ENCODE measurements at places on chromosomes 12 and 14.

- peak; percentile 92 for DNase-seq
Measured at GRCh38 chr12:64679487-64680001, 69.2 kb downstream of the RASSF3 start.

- no peak for DNase-seq
Measured at GRCh38 chr12:53696655-53697331, 20.9 kb upstream of the ATP5MC2 start.

DNA sequence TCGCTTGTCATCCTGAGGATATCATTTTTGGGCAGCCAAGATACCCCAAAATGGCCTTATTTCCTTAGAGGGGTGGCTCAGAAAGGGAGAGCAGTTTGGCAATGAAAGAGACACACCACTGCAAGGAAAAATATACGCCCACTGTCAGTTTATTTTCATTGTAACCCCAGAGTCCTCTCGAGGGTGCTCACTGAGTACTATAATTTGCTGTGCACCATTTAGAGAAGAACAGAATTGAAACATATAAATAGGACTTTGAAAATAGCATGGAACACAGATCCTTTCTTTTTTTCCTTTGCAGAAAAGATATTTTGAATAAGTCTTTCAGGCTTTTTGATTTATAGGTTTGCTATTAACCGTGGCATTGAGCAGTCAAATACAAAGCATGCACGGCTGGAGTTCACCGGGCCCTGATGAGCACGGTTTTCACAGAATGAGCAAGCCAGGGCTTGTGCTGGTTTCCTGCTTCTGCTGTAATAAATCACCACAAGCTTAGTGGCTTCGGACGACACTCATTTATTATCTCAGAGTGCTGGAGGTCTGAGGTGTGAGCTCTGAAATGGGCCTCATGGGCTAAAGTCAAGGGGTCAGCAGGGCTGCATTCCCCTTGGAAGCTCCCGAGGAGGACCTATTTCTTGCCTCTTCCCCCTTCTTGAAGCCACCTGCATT, 152.3 kb downstream of the ZNF664 start:
- DNase-seq = no peak

GRCh38 chr14:101188571-101188915, 285.0 kb upstream of the RTL1 start:
- no peak for DNase-seq

- no peak for DNase-seq
Measured at GRCh38 chr12:132426349-132427173, 63.4 kb upstream of the FBRSL1 start.

DNA sequence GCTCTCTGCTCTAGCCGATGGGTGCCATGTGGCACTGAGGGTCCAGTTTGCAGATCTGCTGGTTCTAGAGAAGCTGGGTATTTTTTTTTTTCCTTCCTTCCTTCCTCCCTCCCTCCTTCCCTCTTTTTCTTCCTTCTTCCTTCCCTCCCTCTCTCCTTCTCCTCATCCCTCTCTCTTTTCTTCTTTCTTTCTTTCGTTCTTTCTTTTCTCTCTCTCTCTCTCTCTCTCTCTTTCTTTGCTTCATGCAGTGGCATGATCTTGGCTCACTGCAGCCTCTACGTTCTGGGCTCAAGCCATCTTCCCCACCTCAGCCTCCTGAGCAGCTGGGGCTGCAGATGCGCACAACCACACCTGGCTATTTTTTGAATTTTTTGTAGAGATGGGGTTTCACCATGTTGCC, 2.7 kb upstream of the BCL7A start:
- DNase-seq = no peak

GRCh38 chr12:46367351-46368029, 5.1 kb downstream of the SLC38A2 start:
- no peak for DNase-seq

DNA sequence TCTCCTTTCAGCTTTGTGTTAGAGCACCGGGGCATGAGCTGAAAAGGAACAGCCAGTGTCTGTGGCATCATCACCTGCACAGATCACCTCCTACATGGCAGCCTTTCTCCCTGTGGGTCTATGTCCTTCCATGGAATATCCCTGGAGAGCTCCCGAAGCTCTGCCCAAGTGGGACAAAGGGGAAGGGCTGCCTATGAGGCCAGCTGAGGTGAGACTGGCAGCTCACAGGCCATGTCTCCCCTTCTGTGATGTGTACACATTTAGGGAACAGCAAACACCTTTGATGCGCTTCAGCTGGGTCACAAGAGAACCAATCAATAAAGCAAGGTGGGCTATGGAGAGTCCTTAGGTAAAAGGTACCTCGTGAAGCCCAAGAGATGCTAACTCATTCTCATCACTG, 4.1 kb downstream of the PROX2 start:
- DNase-seq = no peak

GRCh38 chr14:60245380-60246177, 3.4 kb upstream of the PPM1A start:
- DNase-seq = no peak

- peak; percentile 59 for DNase-seq
Measured at GRCh38 chr12:108701779-108702441, 29.4 kb downstream of the CORO1C start.

GRCh38 chr12:63319386-63319785, 168.4 kb upstream of the AVPR1A start:
- DNase-seq = peak; percentile 43

DNA sequence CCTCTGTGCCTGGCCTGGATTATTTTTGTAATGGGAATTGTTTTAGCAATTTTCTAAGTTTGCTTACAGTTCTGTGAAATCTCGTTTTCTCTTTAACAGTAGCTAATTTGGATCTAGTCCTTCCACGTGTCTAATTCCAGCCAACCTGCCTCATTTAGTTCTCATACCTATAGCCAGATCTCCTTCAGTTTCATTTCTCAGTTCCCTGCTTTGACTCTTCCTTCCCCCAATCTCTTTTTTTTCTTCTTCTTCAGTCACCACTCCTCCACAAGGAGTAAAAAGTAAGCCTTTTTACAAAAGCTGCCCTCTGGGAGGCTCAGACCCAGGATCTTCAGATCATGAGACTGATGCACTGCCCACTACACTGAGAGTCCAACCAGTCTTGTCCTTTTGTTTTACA, 1.4 kb downstream of the THTPA start:
- DNase-seq = no peak

- DNase-seq = no peak
Measured at GRCh38 chr12:12719496-12719895, 2.3 kb downstream of the CDKN1B start.

GRCh38 chr12:117100851-117101673, 1.8 kb upstream of the TESC start:
- no peak for DNase-seq

DNA sequence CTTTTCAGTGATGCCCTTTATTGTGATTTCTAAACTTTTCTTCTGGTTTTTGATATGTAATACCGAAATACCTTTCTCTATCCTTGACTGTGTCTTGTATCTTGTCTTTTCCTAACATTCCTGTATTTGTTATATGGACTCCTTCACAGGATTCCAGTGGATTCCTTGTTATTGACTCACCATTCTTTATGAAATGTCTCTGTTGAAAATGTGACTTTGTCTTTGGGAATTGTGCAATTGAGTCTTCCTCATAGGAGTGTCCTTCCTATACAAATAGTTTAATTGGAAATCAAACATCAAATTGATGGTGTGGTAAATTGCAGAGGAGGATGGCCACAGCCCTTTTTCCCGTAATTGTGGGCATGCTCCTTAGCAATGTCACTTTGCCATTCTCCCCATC, 296.6 kb upstream of the KITLG start:
- DNase-seq = peak; percentile 68

GRCh38 chr14:59407246-59408010, 57.8 kb downstream of the GPR135 start:
- peak; percentile 94 for DNase-seq

GRCh38 chr12:120979220-120979861, 998 bp downstream of the HNF1A start:
- no peak for DNase-seq

GRCh38 chr14:53358166-53358565, 205.0 kb upstream of the DDHD1 start:
- no peak for DNase-seq

DNA sequence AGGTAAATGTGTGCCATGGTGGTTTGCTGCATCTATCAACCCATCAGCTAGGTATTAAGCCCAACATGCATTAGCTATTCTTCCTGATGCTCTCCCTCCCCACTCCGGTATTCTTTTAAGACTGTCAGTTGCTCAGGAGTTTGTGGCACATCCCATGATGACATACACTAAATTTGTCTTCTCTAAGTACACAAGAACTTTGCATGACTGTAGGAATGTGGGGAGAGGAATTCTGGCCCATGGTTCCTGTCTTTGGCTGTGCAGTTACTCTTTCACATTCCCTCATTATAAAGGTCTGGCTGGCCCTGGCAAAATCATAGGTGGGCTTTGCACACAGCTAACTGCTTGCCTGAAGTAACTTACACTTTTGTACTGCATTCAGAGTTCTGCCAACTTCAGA, 30.3 kb downstream of the HMGA2 start:
- peak; percentile 60 for DNase-seq

GRCh38 chr12:49683599-49684309, 23.5 kb downstream of the FMNL3 start:
- no peak for DNase-seq

DNA sequence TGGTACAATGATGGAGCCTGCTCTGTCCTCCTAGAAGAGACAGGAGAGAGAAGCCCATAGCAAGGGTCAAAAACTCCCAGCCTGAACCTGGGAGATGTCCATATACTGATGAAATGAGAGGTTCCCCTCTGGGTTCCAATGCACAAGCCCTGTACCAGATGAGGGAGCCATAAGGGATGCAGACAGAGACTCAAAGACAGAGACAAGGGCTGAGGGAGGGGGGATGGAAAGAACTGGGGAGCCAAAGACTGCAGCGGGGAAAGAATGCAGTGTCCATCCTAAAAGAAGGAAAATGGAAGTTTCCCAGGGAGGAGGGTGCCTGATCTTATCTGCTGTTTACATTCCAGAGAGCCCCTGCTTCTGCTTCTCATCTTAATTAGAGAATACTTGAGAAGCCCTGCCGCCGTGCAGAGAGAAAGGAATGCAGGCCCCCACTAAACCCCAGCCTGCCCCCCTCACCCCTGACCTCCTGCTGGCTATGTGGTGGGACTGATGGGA, 27.7 kb downstream of the KRT18 start:
- DNase-seq = peak; percentile 83

DNA sequence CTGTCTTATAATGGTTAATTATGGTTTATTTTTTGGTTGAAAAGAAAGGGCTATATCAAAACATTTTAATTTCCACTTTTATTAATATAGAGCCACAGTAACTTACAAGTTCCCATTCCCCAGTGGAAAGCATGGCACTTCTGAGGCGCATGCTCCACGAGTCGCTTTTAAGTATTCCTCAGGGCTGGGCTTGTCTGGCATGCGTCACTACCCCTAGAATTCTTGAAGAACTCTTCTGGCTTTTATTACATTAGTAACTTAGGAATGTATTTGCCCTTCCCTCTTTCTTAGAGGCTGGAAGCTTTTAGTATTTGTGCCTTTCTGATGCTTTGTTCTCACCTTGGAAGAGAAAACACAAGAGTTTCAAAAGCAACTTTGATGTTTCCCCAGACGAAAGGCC, 81.1 kb downstream of the ESR2 start:
- DNase-seq = peak; percentile 57

DNA sequence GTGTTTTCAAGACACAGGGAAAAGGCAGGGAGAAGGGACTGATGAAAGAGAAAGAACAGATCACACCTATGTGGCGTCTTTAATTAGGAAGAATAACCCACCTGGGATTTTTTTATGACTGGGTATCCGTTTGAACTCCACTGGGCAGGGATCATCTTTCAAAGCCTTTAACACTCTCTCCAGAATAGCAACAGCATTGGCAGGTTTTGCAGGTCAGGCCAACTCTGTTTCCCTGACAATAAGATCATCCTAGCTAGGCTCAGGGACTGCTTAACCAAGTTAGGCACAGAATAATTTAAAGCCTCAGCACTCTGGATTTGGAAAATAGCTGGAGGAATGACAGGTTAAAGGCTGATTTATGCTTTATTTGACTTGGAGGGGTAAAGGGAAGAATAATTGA, 117.6 kb downstream of the SUDS3 start:
- DNase-seq = no peak

- DNase-seq = no peak
Measured at GRCh38 chr12:11810206-11810545, 160.7 kb downstream of the ETV6 start.

DNA sequence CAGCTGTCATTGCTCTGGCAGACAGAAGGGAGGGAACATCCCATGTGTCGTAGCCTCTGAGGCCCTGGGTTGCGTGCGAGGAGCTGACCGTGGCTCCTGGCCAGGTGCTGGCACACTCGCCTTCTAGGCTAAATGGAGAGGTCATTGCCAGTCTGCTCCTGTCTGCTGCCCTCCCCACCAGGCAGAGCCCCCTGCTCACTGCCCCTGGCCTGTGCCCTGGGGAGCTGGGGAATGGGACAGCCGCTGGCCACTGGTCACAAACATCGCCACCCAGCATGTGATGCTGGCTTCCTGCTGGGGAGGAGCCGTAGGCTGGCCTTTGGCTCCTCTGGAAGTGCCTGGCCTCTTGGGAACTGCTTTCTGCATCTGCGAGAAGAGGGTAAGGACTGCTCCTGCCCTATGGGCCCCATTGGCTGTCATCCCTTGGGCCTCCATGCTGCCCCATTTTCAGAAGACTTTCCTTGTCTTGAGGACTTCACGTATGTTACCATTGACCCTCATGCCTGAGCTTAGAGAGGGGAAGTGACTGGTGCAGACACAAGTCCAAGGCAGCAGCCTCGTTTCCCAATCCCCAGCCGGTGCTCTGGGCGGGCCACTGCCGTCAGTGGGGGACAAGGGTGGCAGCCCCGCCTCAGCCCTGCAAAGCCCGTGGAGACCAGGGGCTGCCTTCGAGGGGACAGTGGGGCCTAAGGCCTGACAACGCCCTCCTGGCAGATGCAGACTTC, 2.0 kb upstream of the TNFAIP2 start:
- DNase-seq = no peak

GRCh38 chr12:64652346-64652745, 42.1 kb downstream of the RASSF3 start:
- no peak for DNase-seq

DNA sequence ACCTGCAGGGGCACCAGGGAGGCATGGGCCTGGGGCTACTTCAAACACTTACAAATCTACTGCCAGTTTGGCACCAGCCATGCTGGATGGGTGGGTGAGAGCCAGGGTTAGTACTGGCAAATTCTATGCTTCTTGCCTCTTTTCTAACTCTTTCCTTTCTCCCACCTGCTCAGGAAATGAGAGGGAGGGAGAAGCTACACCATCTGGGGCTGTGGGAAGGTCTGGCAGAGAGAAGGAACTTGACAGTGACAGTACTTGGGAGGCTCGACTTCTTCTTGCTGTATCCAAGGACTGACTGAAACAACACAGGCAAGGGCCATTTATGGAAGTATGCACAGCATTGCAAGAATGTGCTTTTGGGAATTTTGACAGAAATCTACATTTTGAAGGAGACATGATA, 149.6 kb upstream of the DYRK2 start:
- DNase-seq = peak; percentile 17

- peak; percentile 99 for DNase-seq
Measured at GRCh38 chr12:124518051-124518932, 49.1 kb downstream of the NCOR2 start.

- DNase-seq = no peak
Measured at GRCh38 chr12:3441435-3441834, 49.6 kb upstream of the PRMT8 start.

GRCh38 chr12:3365463-3366411, 125.3 kb upstream of the PRMT8 start:
- DNase-seq = no peak

Data from fibroblast of skin of back (primary cell).